Fibroblast of villous mesenchyme (primary cell): ENCODE measurements at places on chromosomes 6 and 20. TPM values are rescaled to one million over a fixed set of nuclear protein-coding genes. Genes with fewer than 3 reads are reported as not detected.

Gene CLIC5
- total RNA-seq: not detected in 2 replicates

Gene TTK
- total RNA-seq: 13.9 and 27.6 TPM in 2 replicates

Gene HAO1
- total RNA-seq: not detected in 2 replicates

Gene BMP7
- total RNA-seq: not detected in 2 replicates

Gene C2
- 1.3 and 2.3 TPM in 2 replicates for total RNA-seq

Gene NOL7
- total RNA-seq: 50.1 and 54.4 TPM in 2 replicates

Gene TBXT
- not detected in 2 replicates for total RNA-seq

Gene BNIP5
- not detected in 2 replicates for total RNA-seq

Gene OR12D3
- total RNA-seq: not detected in 2 replicates

Gene ECT2L
- not detected in 2 replicates for total RNA-seq

Gene ARHGAP40
- total RNA-seq: not detected in 2 replicates

Gene HSPA12B
- under 0.01 TPM in 1 of 2 replicates, not detected in the other for total RNA-seq

Gene WTAP
- 89.5 and 159 TPM in 2 replicates for total RNA-seq

Gene SLC35B3
- 19.0 and 29.8 TPM in 2 replicates for total RNA-seq

Gene CCN6
- total RNA-seq: not detected in 2 replicates

Gene HSPA1L
- 0.86 and 0.97 TPM in 2 replicates for total RNA-seq

Gene RBL1
- total RNA-seq: 8.1 and 10.8 TPM in 2 replicates

Gene C20orf141
- 0.32 TPM in 1 of 2 replicates, not detected in the other for total RNA-seq

Gene CPNE5
- under 0.01 and 0.32 TPM in 2 replicates for total RNA-seq

Gene ATP5F1E
- 27.2 and 27.7 TPM in 2 replicates for total RNA-seq

Gene PROKR2
- total RNA-seq: not detected in 2 replicates

Gene ADAM33
- 44.8 and 53.1 TPM in 2 replicates for total RNA-seq

Gene ASIP
- not detected in 2 replicates for total RNA-seq

Gene KCNK15
- total RNA-seq: 0.32 and 1.7 TPM in 2 replicates

Gene XKR7
- total RNA-seq: not detected in 2 replicates
